Body of pancreas (tissue), 4 donors: ENCODE measurements at places on chromosomes 11 and 22. TPM values are rescaled to one million over a fixed set of nuclear protein-coding genes. Genes with fewer than 3 reads are reported as not detected.

- no peak for DNase-seq
- no peak overlapping the region for H3K27ac ChIP-seq
Observed at GRCh38 chr11:116130122-116130521, 625.9 kb upstream of the CADM1 start.

DNA sequence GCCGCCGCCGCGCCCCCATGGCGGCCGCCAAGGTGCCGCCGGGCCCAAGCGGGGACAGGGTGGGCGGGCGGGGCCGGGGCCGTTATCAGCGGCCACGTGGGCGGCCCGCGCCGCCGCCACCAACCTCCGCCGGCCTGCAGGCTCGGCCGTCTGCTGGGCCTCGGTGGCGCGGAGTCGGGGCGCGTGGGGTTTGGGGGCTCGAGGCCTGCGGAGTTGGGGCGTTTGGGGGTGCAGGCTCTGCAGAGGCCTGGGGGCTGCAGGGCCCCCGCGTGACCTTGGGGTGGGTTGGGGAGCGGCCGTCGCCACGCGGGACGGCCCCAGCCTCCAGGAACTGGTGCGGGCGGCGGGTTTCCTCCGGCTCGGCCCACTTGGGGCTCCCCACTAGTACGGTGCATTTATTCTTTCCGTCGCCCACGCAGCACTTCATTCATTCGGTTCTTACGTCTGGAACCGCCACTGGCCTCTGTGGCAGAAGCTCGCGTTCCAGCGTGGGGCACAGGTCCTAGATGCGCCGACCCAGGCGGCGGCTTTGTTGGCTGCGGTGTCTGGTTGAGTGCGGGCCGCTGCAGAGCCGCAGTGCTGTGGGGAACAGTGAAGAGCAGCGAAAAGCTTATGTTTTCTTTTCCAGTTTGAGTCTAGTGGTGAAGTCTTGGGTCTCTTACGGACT, 740 bp upstream of the TRMT2A start:
- peak overlapping the region; percentile 68 for H3K27ac ChIP-seq
- H3K4me1 ChIP-seq = peaks cover 48% of the 10 kb centered on the region

DNA sequence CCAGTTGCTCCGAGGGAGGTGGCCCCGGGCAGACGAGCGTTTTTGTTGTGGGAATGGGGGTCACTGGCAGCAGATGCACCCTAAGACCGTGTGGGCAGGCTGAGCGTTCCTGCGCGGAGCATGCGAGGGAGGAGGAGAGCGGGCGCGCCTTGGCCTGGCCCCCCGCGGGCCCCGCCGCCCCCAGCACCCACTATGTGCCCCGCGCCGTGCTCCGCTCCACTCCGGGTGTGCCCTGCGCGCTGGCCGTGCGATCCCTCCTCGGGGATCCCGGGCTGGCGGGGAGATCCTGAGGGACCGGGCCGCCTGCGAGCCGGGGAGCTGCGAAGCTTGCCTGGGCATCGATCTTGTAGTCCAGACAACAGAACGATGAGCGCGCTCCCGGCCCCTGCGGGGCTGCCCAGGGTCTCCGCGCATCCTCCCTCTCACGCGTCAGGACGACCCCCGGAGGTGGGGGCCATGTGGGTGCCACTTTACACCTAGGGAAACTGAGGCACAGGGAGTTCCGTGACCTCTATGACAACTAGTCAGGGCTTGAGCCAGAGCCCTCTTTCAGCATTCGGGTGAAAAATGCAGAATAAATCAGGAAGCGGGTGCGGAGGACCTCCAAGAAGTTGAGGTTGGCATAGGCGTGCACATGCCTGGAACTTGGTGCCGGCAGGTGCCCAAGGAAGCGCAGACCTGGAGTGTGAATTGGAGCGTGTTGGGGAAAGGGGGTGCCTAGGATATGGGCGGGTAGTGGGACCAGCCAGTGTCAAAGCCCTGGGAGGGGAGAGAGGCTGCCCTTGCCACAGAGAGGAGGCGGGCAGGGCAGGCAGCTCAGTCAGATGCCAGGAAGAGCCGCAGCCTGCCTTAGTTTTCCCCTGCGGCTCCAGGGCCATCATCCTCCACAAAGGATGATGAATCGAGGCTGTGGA, 1.3 kb upstream of the KMT5B start:
- H3K27me3 ChIP-seq = no peaks in the 10 kb centered on the region
- no peaks in the 10 kb centered on the region for H3K36me3 ChIP-seq
- peak overlapping the region; percentile 98 for H3K27ac ChIP-seq

Gene RHBDD3
- 32.4 TPM for total RNA-seq

GRCh38 chr11:65816696-65817095, 17.1 kb upstream of the SNX32 start:
- no peaks in the 10 kb centered on the region for H3K27me3 ChIP-seq
- H3K4me1 ChIP-seq = peaks cover 22% of the 10 kb centered on the region
- no peak overlapping the region for H3K27ac ChIP-seq
- H3K36me3 ChIP-seq = no peaks in the 10 kb centered on the region
- no peak for DNase-seq

Gene FXYD6
- total RNA-seq = 16.8 TPM

DNA sequence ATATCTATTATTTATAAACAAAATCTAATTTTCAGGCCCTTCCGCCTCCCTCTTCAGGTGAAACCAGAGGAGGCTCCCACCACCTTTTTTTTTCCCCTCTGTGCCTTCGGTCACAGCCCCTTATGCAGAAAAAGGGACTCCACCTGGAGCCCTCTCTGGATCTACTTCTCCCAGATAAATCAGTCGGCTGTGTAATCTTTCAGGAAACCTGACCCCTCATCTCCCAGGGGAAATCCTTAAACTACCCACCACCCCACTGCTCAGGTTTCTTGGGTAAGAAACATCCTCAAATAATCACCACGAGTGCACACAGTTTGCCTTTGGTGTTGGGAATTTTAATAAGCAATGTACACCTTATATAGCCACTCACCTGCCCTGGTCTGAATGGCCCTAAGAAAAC, 104.2 kb downstream of the NAV2 start:
- H3K4me3 ChIP-seq = no peak overlapping the region
- no peak overlapping the region for H3K27ac ChIP-seq
- H3K27me3 ChIP-seq = no peaks in the 10 kb centered on the region
- peaks cover 66% of the 10 kb centered on the region for H3K4me1 ChIP-seq
- H3K36me3 ChIP-seq = no peaks in the 10 kb centered on the region

Gene OR2AT4
- total RNA-seq = under 0.01 TPM

DNA sequence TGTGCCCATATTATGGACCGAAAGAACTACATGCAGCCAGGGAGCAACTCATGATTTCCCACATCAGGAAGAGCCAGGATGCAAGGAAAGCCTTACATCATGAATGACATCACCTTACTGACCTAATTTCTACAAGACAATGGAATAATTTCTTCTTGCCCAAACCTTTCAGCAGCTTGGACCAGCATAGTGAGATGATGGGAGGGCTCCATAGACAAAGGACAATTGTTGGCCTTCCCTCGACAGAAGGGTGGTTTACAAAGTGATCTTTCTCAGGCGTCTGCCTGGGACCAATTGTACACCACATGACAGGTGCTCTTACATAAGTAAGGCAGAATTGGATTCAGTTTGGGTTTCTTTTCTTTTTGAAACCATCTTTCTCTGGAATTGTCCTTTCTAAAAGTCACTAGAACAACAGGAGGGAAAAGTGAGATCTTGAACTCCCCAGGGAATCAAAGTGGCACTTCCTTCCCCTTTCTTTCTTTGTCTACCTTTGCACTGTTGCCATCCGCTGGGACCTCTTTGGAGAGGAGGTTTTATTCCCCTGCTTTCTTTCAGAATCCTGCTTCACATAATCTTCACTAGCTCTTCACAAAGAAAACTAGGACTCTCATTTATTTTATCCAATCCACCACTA, 51.7 kb upstream of the PAK1 start:
- no peaks in the 10 kb centered on the region for H3K4me1 ChIP-seq
- no peaks in the 10 kb centered on the region for H3K36me3 ChIP-seq
- H3K4me3 ChIP-seq = no peak overlapping the region
- no peaks in the 10 kb centered on the region for H3K27me3 ChIP-seq
- H3K27ac ChIP-seq = no peak overlapping the region

DNA sequence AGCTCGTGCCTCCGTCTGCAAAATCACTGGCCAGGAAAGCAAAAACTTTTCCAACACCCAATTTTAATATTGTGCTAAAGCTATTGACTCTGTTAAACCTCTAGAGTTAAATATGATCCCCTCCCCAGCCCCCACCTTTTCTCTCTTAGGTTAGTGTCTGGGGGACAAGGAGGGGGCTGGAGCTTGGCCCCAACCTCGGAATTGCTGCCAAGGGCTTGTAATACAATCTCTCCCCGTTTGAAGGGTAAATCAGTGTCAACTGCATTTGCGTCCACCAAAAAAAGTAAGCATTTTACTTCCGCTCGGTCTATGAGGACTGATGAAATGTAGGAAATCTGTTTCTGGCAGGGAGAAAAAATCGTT, at the start of gene GAS2:
Gene GAS2 (plus strand): TSS at position 287 of the 363 bp plus-strand sequence. CDS start 8,259 bp downstream, outside the sequence.
- H3K36me3 ChIP-seq = no peaks in the 10 kb centered on the region
- peak; percentile 40 for DNase-seq
- peaks cover 19% of the 10 kb centered on the region for H3K4me1 ChIP-seq
- H3K4me3 ChIP-seq = peak within 1 kb of the TSS; percentile 54
- peak within 1 kb of the TSS; percentile 90 for H3K27ac ChIP-seq

Gene GSTP1
- 359 TPM for total RNA-seq

- no peaks in the 10 kb centered on the region for H3K27me3 ChIP-seq
- H3K4me3 ChIP-seq = no peak overlapping the region
- H3K4me1 ChIP-seq = no peaks in the 10 kb centered on the region
- peak; percentile 2 for DNase-seq
Observed at GRCh38 chr11:69144316-69145049, 11.3 kb upstream of the SMIM38 start.

GRCh38 chr11:43693069-43693468, 12.5 kb downstream of the HSD17B12 start:
- H3K36me3 ChIP-seq = no peaks in the 10 kb centered on the region
- no peaks in the 10 kb centered on the region for H3K4me1 ChIP-seq
- H3K27ac ChIP-seq = no peak overlapping the region

DNA sequence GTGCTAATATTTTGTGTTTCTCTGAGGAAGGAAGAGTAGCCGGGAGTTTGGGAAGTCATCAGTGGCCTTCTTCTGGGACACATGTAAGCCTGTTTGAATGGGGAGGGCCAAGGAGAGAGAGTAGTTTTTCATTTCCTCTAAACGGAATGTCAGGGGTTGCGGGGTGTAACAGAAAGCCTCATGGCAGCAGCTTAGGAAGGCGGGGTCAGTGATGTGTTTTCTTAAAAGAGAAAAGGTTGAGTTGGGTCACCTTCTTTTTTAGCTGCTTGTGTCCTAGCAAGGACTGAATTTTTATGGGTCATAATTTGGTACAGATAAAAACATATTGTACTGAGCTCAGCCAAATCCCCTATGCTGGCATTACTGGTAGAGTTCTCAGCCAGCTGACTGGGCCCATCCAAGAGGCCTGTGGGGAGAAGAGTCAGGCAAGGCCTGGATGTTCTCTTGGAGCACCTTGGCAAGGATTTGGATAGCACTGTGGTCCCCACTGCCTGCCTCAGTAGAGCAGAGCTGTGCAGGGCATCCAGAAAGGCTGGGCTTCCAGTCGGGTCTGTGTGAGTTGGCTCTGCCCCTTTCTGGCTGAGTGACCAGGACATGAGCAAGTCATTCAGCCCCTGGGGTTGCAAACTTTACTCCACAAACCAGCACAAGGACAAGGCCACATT, 29.4 kb upstream of the NAV2 start:
- H3K36me3 ChIP-seq = no peaks in the 10 kb centered on the region
- no peaks in the 10 kb centered on the region for H3K27me3 ChIP-seq
- H3K4me3 ChIP-seq = no peak overlapping the region
- peaks cover 3% of the 10 kb centered on the region for H3K4me1 ChIP-seq
- no peak for DNase-seq

GRCh38 chr11:74559110-74559933, 33.1 kb upstream of the POLD3 start:
- no peak for DNase-seq
- H3K4me3 ChIP-seq = no peak overlapping the region
- no peaks in the 10 kb centered on the region for H3K4me1 ChIP-seq
- no peaks in the 10 kb centered on the region for H3K27me3 ChIP-seq

GRCh38 chr11:8167796-8168195, 1.0 kb downstream of the RIC3 start:
- H3K27ac ChIP-seq = no peak overlapping the region
- DNase-seq = no peak
- peaks cover 7% of the 10 kb centered on the region for H3K4me1 ChIP-seq
- no peaks in the 10 kb centered on the region for H3K36me3 ChIP-seq
- H3K4me3 ChIP-seq = no peak overlapping the region
- no peaks in the 10 kb centered on the region for H3K27me3 ChIP-seq

DNA sequence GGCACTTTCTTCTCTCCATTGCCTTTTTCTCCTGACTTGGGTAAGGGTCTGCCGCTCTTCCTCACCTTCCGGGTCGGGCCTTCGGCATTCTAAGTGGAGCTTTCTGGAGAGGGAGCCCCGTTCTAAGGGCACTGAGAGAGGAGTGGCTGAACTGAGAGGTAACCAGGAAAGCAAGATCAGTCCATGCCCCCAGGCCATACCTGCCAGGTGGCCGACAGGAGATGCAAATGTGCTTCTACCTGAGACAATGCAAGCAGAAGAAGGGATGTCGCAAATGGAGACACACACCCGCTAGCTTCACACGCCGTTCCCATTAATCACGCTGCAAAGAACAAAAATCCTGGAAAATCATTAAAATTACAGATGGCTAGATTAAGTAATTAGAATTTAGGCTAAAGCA, 156.4 kb upstream of the TBCEL start:
- no peak for DNase-seq
- H3K27ac ChIP-seq = no peak overlapping the region
- no peaks in the 10 kb centered on the region for H3K4me1 ChIP-seq
- H3K4me3 ChIP-seq = no peak overlapping the region
- no peaks in the 10 kb centered on the region for H3K36me3 ChIP-seq

DNA sequence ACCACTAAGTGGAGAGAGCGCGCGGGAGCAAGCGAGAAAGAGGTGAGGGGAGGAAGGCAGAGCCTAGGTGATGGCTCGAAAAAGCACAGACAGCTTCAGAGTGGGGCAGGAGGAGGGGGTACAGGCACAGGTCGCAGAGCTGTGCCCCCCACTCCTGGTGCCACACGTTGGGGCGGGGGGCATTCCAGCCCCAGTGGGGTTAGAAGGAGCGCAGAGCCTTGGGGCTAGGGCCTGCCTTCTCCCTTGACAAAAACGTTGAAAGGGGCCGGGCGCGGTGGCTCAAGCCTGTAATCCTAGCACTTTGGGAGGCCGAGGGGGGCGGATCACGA, 41.6 kb upstream of the ISX start:
- H3K27ac ChIP-seq = no peak overlapping the region
- no peaks in the 10 kb centered on the region for H3K4me1 ChIP-seq
- H3K36me3 ChIP-seq = no peaks in the 10 kb centered on the region
- no peak for DNase-seq

GRCh38 chr11:82321206-82321605, 412.5 kb downstream of the FAM181B start:
- DNase-seq = no peak
- no peaks in the 10 kb centered on the region for H3K4me1 ChIP-seq
- no peak overlapping the region for H3K27ac ChIP-seq
- no peak overlapping the region for H3K4me3 ChIP-seq
- no peaks in the 10 kb centered on the region for H3K36me3 ChIP-seq

GRCh38 chr11:18766015-18766414, 25.6 kb downstream of the PTPN5 start:
- H3K4me3 ChIP-seq = no peak overlapping the region
- H3K4me1 ChIP-seq = no peaks in the 10 kb centered on the region
- H3K36me3 ChIP-seq = no peaks in the 10 kb centered on the region
- no peaks in the 10 kb centered on the region for H3K27me3 ChIP-seq
- DNase-seq = no peak

- H3K4me3 ChIP-seq = no peak overlapping the region
- H3K4me1 ChIP-seq = no peaks in the 10 kb centered on the region
- DNase-seq = no peak
- no peaks in the 10 kb centered on the region for H3K36me3 ChIP-seq
- no peak overlapping the region for H3K27ac ChIP-seq
- H3K27me3 ChIP-seq = no peaks in the 10 kb centered on the region
Observed at GRCh38 chr11:76008474-76008873, 193.5 kb downstream of the UVRAG start.

- H3K4me1 ChIP-seq = no peaks in the 10 kb centered on the region
- no peak for DNase-seq
- no peaks in the 10 kb centered on the region for H3K27me3 ChIP-seq
- no peaks in the 10 kb centered on the region for H3K36me3 ChIP-seq
Observed at GRCh38 chr22:43643387-43643786, 168.7 kb downstream of the EFCAB6 start.

Gene REXO2
- 92.1 TPM for total RNA-seq

Gene OR10W1
- total RNA-seq = not detected
